NCI-H774 (cell line): ENCODE measurements at places on chromosomes 12 and 14.

GRCh38 chr12:15538881-15539280 lies 216.6 kb downstream of the PTPRO start:
- DNase-seq: no peak

- no peak for DNase-seq
Measured at GRCh38 chr14:84991021-84991420, 538.9 kb upstream of the FLRT2 start.

DNA sequence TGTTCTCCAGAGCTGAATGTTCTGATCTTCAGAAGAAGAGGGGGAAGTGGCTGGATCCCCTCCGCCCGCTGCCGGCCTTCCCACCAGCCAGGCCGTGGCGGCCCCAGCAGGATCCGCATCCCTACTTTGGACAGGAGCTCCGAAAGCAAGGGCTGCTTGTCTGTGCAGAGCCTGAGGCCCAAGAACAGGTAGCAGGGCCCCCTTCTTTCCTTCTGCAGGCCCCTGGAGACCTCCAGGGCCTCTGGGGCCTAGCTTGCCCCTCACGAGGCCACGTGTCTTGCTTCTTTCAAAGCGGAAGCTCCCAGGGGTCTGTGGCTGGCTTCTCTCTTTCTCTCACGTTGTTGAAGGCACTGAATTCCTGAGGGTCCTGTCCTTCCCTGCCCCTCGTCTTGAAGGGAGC lies 13.2 kb downstream of the PGF start:
- no peak for DNase-seq

- no peak for DNase-seq
Measured at GRCh38 chr12:104877103-104877705, 80.9 kb downstream of the SLC41A2 start.

- no peak for DNase-seq
Measured at GRCh38 chr12:17203497-17203896, 597.5 kb upstream of the LMO3 start.

DNA sequence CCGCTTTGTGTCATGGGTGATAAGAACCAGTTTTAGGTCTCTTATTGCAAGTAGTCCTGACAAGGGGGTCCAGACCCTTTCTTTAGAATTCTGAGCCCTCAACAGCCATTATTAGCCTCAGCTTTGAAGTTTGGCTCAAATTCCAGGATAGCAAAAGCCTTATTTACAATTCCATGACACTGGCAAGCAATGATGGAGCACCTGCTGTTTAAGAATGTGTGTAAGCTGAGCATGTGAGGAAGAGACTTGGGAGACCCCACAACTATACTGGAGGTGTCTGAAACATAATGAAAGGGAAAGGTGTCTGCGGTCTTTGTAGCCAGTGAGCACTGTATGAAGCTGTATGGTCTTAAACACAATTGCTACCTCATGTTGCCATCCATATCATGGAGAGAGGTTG lies 119.8 kb downstream of the TBX5 start:
- DNase-seq: no peak

- DNase-seq: no peak
Measured at GRCh38 chr12:56661560-56661959, 15.8 kb upstream of the ATP5F1B start.

GRCh38 chr12:48379794-48380193 lies 29.1 kb upstream of the ZNF641 start:
- no peak for DNase-seq

DNA sequence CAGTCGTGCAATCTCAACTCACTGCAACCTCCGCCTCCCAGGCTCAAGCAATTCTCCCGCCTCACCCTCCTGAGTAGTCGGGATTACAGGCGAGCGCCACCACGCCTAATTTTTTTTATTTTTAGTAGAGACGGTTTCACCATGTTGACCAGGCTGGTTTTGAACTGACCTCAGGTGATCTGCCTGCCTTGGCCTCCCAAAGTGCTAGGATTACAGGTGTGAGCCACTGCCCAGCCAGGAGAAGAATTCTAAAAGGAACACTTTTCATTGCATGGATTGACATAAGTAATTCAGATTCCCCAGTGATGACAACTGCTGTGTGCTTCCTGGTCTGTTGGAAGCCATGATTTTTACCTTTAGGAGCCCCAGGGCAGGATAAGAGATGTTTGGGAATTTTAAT lies 22.1 kb downstream of the DMAC2L start:
- DNase-seq: no peak

- no peak for DNase-seq
Measured at GRCh38 chr14:44778604-44779003, 183.1 kb downstream of the KLHL28 start.

GRCh38 chr12:8143261-8143660 lies 13.6 kb upstream of the ZNF705A start:
- DNase-seq: no peak

DNA sequence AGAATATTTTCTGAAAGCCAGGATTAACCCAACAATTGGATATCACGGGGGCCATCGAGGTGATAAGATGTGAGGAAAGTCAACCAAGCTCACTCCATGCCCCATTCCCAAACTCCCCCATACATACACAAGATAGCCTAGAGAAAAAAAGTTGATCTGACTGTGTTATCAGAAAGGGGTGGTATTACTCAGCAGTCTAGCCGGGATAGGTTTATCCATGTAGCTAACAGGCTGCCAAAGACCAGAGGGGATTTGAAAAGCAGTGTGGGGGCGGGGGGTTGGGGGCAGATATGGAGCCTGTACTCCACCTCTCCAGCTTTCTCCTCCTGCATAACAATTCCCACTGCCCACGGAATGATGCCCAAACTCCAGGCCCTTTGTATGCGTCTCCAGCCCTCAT lies 13.2 kb upstream of the MAP1LC3B2 start:
- DNase-seq: no peak

DNA sequence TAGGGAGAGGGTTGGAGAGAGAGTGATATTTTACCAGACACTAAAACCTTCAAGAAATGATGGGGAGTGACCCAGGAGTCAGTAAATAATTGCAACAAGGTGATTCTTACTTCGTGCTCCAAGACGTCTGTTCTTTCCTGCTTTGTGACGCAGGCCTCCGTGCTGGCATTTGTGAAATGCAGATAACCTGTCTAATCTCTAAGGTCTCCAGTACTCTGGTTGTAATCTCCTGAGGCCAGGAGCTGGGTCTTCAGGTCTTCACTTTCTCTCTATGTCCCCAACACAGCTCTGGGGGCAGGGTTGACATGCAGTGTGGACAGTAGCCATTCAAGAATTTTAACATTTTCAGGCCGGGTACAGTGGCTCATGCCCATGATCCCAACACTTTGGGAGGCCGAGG lies 53.1 kb downstream of the CD9 start:
- DNase-seq: no peak

GRCh38 chr14:92160619-92161018 lies 38.9 kb downstream of the CPSF2 start:
- DNase-seq: no peak

DNA sequence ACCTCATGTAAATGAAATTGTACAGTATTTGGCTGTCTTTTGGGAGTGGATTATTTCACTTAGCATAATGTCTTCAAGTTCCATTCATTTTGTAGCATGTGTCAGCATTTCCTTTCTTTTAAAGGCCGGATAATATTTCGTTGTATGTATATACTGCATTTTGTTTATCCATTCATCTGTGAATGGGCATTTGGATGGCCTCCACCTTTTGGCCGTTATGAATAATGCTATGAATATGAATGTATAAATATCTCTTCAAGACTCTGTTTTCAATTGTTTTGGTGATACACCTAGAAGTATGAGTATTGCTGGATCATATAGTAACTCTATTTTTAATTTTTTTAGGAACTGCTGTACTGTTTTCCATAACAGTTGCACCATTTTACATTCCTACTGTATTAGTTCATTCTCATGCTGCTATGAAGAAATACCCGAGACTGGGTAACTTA lies 164.9 kb downstream of the DYRK2 start:
- no peak for DNase-seq

- DNase-seq: no peak
Measured at GRCh38 chr14:78921856-78922255, 751.7 kb downstream of the NRXN3 start.

DNA sequence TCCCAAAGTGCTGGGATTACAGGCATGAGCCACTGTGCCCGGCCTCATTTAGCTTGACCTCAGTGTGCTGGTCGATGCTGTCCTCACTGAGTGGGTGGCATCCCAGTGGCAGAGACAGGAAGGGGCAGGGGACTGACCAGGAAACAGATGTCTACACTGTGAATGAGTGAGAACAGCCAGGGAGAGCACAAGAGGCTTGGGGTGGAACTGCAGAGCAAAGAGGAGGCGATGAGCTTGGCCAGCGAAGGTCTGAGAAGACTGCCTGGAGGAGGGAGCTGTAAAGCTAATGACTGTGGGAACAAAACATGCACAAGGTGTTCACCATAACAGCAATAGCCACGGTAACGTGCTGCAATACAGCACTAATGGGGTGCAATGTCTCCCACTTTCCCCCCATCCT lies 57.2 kb upstream of the BEGAIN start:
- DNase-seq: no peak

DNA sequence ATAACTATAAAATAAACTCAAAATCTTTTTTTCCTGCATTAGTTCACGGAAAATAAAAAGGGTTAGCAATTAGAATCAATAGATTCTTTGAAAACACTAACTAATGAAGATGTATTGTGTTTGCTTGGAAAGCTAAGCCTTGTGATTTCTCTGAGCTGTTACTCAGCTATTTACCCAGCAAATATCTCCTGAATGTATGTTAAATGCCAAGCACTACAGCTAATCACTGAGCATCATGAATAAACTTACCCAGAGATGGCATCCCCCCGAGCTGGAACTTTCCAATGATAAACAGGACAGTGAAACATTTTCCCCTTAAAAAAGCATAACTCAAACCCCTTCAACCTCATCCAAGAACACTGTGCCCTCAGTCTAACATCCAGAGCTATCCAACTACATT lies 71.2 kb downstream of the SLC2A13 start:
- peak; percentile 13 for DNase-seq

GRCh38 chr12:132174015-132174838 lies 30.0 kb downstream of the NOC4L start:
- DNase-seq: no peak

DNA sequence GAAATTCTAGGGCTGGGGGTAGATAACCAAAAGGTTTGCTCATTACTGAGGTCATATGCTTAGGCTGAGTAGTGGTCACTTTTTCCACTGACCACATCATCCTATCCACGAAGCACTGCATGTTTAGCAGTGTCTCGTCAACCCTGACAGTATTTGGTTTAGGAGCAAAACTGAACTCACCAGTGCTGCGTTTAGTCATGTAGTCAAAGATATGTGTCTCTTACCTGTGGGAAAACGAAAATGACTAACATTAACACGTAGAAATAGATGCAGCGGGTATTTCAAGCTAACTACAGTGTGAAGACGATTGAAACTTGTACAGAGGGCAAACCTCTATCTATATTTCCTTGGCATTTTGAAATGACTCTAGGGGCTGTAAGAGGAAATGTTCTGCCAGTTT lies 34.6 kb downstream of the MTHFD1 start:
- no peak for DNase-seq

- no peak for DNase-seq
Measured at GRCh38 chr12:21615431-21615830, 10.8 kb upstream of the GYS2 start.

GRCh38 chr14:68542346-68542745 lies 250.5 kb downstream of the ZFP36L1 start:
- DNase-seq: no peak

- DNase-seq: no peak
Measured at GRCh38 chr14:62674563-62675237, 370.6 kb downstream of the KCNH5 start.

DNA sequence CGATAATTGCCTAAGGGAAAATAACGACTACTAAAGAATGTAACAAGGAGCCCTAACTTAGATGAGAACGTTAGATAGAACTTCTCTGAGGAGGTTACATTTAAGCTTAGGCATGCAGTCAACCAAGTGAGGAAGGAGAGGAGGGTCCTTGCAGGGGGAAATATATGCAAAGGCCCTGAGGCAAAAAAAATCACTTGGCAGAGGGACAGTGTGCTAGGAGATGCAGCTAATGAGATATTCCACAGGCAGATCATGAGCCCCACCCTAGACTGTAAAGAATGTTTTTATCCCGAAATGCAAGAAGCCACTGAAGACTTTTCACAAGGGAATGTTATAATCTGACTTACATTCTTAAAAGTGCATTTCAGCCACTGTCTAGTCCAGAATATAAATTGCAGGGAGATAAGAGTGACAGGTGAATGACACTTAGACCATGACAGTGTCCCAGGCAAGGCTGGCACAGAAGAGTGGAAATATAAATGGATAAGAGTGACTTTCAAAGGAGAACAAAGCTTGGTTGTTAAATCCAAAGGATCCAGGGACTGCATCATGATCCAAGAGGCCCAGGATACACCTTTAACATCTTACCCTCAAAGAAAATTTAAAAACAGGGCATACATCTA lies 61.0 kb downstream of the PPM1H start:
- no peak for DNase-seq

DNA sequence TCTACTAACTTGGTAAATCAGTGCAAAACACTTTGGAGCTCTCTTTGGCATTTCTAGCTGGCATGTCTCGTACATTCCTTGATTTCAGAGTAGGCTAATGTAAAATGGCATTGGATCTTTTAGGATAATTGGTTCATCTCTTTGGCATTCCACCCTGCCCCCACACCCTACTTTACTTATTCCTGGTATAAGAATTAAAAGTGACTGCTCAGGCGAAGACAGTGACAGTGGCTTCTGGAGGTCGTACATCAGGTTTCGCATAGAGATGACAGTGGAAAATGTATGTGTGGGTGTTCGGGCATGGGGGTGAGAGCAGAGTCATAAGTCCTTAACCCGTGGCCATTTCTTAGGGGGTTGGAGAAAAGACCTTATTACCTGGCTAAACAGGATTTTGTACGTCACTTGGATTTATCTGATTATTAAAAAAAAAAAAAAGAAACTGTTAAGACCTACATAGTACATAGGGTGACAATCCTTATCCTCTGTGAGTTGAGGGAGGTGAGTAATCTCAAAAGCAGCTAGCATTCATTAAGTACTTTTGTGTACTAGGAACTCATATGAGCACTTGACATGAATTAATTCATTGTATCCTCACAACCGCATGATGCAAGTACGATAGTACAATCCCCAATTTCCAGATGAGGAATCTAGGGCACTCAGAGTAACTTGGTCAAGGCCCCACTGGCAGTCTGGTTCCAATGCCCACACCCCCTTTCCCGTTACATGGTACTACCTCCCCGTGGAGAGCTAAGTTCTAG lies 22.4 kb upstream of the KCNK13 start:
- no peak for DNase-seq

GRCh38 chr14:62661818-62662217 lies 383.4 kb downstream of the KCNH5 start:
- DNase-seq: no peak
